Left ventricle myocardium inferior (tissue), 1 donor: ENCODE measurements at places on chromosomes 6 and 20. TPM values are rescaled to one million over a fixed set of nuclear protein-coding genes. Genes with fewer than 3 reads are reported as not detected.

The SMLR1 gene
- not detected for total RNA-seq

The GRIK2 gene
- 11.3 TPM for total RNA-seq

The CD83 gene
- total RNA-seq = 1.8 TPM

DNA sequence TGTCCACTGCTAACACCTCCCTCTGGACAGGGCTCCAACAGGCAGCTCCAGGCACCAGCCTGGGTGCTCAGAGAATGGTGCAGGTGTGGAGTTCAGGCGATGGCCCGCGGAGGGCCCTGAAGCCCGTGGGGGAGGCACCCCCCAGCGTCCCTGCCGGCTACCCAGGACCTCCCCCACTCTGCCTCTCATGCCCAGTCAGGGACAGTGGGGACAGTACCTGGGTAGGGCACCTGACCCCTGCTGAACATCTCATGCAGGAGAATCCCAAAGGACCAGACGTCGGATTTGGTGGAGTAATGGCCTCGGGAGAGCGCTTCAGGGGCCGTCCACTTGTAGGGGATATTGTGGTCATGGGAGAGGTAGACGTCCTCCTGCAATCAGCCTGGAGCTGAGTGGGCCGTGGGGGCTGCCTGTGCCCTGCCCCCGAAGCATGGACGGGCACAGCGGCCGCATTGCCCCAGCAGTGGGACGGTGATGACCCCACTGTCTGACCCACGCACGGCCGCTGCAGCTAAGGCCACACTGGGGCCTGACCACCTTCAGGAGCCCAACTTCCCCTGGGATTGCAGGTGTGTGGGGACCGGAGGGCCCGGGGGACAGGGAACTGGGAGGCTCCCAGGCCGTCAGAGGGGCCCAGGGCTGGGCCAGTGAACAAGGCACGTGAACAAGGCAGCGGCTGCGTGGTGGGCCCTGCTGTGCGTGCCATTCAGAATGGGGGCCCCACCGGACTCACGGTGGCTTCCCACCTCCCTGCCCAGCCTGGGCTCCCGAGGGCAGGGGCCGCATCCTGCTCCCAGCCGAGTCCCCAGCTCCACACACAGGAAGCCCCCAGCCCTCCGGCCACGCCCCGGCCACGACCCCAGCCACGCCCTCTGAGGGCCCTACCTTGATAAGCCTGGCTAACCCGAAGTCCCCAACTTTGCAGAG, 7.1 kb downstream of the PTK6 start:
- no peak overlapping the region for H3K4me3 ChIP-seq
- DNase-seq = no peak
- H3K36me3 ChIP-seq = no peaks in the 10 kb centered on the region
- H3K27ac ChIP-seq = no peak overlapping the region
- H3K4me1 ChIP-seq = peaks cover 2% of the 10 kb centered on the region

DNA sequence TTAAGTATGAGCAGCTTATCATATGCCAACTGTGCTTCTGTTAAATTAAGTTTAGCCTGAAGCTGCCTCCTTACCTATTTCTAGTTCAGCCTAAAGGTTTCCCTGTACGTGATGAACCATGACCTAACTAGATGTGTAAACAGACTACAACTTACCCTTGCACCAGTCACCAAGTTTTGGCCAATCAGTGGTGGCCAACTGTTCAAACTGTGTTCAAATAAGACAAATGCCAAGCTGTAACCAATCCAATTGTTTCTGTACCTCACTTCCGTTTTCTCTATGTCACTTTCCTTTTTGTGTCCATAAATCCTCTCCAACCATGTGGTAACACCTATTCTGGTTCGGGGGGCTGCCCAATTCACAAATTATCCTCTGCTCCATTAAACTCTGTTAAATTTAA, 6.0 kb upstream of the SLC2A10 start:
- peaks cover 36% of the 10 kb centered on the region for H3K27me3 ChIP-seq
- H3K36me3 ChIP-seq = no peaks in the 10 kb centered on the region
- no peak for DNase-seq
